ENCODE measurements at places on chromosomes 5 and 9.

GRCh38 chr5:159095151-159095721 is 4.5 kb downstream of the EBF1 start:
- DNase-seq: no peak

DNA sequence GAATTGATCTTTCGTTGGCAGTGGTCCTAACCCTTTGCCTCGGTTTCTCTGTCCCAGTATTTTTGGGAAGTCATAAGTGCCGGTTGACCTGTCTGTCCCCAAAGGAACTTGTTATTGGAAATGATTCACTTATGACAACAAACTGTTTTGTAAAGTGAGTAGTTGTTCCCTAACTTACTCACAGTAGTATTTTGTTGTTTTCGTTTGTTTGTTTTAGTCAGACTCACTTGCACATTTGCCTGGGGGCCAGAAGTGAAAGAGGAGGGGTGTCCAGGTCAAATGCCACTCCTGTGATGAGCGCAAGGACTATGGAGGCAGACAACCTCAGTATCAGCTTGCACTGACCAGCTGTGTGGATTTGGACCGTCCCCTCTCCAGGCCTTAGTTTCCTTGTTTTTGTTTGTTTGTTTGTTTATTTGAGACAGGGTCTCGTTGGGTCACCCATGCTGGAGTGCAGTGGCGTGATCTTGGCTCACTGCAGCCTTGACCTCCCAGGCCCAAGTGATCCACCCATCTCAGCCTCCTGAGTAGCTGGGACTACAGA is 47.3 kb downstream of the ANKRD55 start:
- no peak for DNase-seq

DNA sequence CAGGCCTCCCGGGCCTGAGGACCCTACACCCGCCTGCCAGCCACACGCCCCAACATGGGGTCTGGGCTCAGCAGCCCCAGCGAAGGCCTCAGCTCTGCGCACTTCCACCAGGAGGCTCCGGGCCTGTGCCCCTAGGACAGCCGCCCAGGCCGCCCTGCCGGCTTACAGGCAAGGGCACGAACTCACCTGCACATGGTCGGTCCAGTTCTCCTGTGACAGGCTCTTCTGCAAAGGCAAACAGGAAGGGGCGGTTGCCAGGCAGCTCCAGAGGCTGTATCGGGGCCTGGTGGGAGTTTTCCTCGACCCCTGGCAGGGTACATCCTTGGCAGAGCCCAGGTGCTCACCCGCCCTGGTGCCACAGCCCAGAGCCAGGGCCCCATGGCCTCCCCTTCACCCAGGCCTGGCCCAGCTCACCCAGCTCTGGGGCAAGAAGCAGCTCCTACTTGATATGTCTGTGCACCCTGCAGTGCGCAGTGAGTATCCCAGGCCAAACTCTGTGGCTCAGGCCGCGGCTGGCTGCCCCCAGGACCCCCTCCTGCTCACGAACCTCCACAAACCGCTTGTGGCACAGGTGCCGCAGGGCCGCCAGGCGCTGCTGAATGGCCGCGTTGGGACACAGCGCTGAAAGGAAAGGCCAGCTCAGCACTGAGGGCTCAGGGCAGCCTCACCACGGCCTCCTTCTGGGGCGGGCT is 52.2 kb upstream of the NRARP start:
- DNase-seq: no peak

GRCh38 chr9:126894052-126894603 is 20.5 kb upstream of the RALGPS1 start:
- no peak for DNase-seq

- DNase-seq: no peak
These were observed 50.2 kb downstream of the SMC2 start for GRCh38 chr9:104144336-104144735.

DNA sequence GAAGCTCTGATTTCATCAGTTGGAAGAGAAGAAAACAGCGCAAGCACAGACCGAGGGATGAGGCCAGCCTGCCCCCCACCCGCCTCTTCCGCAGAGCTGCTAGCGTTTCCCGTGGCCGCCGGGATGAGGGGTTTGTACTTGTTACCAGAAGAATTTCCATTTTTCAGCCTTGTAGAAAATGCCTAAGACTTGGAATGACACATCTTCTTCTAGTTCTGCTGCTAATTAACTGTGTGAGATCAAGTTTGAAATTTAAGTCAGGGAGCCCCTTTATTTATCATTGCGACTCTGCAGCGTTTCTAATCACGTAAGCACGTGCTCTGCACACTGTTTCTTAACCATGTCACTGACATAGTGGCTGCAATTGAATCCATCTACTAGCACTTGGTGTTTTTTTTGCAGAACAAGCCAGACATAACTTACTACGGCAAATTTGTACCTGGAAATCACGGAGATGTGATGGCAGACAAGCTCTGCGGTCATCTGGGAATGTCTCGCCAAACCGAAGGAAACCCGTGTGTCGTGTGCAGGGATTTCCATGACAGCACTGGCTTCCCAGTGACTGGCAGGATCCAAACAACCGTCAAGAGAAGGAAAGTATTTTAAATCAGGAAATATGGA is 41.8 kb upstream of the ROR2 start:
- DNase-seq: no peak

DNA sequence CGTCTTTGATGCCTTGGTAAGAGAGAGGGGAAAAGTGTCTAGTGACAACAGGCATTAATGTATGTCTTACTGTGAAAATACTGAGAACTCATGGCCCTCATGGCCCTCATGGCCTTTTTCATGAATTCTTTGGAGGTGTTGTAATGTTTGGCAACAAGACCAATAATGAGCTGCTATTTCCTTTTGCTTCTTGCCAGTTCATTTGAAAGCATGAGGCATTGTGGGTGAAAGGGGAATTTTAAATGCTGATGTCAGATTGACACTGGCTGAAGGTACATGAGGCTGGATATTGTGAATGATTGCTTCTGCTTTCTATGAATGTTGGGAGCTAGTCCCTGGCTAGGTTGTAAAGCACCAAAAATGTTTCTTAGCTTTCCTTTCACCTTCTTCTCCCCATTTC is 79.2 kb downstream of the DOCK2 start:
- no peak for DNase-seq

GRCh38 chr5:149857499-149857898 is 87.1 kb downstream of the PDE6A start:
- no peak for DNase-seq

GRCh38 chr5:87053146-87053545 is 214.5 kb upstream of the RASA1 start:
- DNase-seq: no peak
